ENCODE measurements at places on chromosomes 3 and 15.

- no peak for DNase-seq
These were observed 75.7 kb downstream of the EFL1 start for GRCh38 chr15:82186719-82187406.

GRCh38 chr3:73789825-73790444, 165.2 kb upstream of the PDZRN3 start:
- DNase-seq, result no peak

DNA sequence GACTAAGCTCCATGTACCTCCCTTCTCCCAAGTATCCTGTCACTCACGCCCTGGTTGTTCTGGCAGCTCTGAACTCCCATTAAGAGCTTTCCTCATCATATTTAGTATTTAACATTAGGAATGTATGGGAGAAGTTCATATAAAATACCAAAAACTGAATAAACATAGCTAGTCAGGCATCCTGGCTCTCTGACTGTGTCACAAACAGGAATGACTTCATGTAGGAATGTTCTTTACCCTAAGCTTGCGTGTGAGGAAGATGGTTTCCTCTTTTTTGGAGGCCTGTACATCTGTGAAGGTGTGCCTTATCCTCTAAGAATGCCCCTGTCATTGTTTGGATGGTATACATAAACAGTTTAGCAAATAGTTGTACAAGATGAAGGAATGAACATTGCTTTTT, 38.6 kb downstream of the SEMA6D start:
- DNase-seq, result no peak

DNA sequence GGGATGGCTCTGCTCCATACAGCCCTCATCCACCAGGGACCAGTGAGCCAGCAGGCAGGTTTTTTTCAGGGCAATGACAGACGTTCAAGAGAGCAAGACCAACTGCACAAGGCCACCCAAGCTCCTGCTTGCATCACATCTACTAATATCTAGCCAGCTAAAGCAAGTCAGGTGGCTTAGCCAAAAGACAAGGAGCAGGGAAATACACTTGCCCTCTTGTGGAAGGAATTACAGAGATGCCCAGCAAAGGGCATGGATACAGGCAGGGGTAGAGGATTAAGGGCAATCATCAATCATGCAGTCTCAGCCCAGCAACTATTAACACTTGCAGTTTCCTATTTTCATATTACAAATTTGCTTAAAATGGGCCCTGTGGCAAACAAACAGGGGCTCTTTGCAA, 81.5 kb upstream of the NTRK3 start:
- DNase-seq, result no peak

DNA sequence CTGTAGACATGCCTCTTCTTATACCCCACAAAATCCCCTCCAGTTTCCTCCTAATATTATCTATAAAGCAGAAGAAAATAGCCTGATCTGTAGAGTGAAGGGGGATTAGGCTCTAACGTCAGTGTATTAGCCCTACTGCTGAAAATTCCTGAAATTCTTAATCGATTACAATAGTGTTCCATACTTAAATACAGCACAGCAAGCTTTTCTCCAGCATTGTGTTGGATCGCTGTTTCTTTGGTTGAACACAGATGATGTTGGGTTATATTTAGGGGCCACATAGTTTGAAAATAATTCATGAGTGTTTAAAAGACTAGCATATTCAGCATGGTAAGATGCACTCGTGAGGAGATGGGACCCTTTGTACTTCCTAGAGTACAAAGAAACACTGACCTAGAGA, 52.5 kb downstream of the PIAS1 start:
- DNase-seq, result no peak

DNA sequence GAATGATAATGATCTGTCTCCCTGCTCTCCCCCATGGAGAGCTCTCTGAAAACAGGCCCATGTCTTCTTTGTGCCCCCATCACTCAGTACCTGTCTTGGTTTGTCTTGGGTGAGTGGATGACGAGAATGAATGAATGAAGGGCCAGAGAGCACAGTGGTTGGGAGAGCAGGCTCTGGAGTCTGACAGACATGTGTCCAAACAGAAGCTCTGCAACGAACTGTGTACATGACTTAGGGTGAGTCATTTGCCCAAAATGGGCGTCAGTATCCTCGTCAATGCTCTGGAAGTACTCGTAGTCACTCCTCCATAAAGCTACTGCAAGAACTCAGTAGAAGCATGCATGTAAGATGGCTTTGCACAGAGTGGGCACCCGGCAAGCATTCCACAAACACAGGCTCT, 170.2 kb upstream of the TLE3 start:
- no peak for DNase-seq

DNA sequence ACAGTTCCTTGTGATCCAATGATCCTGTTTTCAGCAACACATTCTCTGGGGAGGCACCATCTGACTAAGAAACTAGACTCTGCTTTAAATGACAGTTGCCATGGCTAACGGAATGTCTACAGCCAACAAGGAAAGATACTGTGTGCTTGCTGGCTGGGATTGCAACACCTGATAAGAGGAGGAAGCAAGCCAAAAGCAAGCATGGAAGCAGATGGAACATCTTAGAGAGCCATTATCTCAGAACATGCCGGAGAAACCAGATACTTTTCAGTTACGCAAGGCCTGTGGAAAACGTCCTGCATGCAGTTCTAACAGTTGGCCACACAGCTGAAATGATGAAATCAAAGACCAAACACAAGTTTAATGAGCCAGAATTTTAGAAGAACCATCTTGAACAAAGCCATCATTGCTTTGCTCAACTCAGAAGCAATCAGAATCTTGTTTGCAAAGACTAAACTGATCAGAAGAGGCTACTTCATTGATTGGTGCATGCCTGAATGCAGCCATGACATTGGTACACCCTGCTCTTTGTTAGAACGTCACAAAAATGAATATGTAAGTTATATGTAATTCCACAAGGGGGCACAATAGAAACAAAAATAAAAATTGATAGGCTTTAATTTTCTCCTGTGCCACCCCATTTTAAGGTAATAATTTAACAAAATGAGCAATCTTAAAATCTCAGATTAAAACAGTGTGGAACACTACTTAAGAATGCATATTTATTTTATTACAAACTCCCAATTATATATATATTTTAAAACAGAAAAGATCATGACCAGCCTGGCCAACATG, 50.8 kb downstream of the GXYLT2 start:
- no peak for DNase-seq

DNA sequence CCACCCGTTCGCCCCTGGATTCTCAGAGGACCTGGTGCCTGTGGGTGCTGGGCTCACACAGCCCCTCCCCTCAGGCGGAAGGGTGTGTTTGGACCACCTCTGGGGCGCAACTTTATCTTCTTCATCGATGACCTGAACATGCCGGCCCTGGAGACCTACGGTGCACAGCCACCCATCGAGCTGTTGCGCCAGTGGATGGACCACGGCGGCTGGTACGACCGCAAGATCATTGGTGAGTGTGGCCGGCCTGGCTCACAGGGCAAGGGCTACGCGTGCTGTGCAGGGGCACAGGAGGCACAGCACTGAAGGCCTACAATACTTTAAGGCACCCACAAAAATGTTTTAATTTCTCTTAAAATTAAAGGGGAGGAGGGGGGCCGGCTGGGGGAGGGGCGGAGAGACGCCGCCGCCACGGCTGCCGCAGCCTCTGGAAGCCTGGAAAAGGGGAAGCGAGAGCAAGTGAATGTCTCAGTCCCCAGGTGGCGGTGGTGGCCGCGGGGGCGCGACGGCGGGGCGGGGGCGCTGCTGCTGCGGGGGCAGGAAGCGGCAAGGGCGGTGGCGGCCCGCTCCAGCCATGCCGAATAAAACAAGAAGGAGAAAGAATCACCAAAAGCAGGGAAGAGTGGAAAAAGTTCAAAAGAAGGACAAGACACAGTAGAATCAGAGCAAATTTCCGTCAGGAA, 56.8 kb downstream of the DNAH1 start:
- DNase-seq, result no peak

DNA sequence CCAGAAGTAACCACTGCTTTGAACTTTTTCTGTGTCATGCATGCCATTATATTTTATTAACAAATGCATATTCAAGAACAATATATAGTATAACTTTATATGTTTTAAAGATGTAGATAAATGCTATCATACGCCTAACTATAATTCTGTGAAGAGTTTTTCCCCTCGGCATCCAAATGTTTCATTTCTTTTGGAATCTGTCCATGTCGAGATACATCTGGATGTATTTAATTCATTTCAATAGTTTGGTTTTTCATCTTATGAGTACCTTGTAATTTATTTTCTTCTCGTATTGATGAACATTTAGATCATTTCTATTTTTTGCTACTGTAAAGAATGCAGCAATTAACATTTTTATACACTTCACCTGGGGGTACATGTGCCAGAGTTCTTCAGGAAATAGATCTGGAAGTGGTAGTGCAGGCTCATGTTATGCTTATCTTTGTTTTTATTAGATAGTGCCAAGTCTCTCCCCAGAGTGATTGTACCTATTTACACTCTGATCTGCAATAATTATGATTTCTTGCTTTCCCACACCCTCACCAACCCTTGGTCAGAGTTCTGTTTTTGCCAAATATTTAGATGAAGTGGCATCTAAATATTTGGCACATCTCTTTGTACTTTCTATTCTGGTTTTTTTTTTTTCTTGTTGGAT, 29.7 kb downstream of the USP13 start:
- DNase-seq, result no peak

DNA sequence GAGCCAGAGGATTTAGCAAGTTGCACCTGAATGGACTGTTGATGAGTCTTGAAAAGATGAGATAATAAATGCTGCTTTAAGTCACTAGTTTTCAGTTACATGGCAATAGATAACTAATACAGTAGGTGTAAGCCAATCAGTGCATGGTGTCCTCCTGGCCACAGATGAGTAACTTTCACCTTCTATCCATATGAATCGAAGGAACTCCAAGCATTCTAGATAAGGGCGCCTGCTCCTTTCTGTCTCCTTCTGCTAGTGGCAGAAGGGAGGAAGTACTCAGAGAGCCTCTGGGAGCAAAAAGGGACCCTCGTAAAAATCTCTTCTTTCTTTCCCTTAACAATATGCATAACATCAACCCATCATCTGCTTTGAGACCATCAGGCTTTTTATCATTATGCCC, 37.3 kb downstream of the TM6SF1 start:
- DNase-seq, result no peak
